ENCODE measurements at places on chromosomes 11 and 22.

- DNase-seq: no peak
Measured at GRCh38 chr11:119371778-119372182, 9.7 kb downstream of the USP2 start.

DNA sequence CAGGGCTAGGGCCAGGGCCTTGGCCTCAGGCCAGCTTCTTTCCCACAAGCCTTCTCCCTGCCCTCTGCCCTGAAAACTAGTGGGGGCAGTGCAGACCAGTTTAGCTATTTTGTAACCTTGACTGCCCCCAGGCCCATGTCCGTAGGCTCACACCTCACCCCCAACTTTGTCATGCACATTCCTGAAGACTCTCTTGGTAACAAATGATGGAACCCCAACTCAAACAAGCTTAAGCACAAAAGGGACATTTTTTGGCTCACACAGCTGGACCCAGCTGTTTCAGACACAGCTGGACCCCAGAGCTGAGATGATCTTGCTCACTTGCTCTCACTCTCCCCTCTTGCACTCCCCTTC lies 46.6 kb downstream of the KCNQ1OT1 start:
- DNase-seq: no peak

DNA sequence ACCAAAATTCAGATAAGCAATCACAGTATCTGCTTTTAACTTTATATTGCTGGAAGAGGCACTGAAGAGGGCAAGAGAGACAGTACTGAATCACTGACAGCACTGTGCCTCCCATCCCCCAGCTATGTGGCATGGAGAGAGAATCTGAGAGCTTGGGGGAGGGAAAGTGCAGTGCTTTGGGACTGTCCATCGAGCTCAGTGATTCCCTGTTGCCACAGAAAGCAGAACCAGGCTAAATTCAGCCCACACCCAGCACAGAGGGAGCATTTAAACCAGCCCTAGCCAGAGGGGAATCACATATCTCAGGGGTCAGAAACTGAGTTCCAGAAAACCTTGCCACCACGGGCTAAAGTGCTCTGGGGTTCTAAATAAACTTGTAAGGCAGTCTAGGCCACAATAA lies 44.3 kb downstream of the KCNQ1 start:
- DNase-seq: no peak

GRCh38 chr11:43517518-43517917 lies 158.8 kb downstream of the TTC17 start:
- no peak for DNase-seq

DNA sequence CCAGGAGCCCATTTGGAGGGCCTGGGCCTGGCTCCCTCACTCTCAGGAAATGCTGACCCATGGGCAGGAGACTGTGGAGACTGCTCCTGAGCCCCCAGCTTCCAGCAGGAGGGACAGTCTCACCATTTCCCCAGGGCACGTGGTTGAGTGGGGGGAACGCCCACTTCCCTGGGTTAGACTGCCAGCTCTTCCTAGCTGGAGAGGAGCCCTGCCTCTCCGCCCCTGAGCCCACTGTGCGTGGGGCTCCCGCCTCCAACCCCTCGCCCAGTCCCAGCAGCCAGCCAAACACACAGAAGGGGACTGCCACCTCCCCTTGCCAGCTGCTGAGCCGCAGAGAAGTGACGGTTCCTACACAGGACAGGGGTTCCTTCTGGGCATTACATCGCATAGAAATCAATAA lies 37.1 kb downstream of the CDKN1C start:
- no peak for DNase-seq

DNA sequence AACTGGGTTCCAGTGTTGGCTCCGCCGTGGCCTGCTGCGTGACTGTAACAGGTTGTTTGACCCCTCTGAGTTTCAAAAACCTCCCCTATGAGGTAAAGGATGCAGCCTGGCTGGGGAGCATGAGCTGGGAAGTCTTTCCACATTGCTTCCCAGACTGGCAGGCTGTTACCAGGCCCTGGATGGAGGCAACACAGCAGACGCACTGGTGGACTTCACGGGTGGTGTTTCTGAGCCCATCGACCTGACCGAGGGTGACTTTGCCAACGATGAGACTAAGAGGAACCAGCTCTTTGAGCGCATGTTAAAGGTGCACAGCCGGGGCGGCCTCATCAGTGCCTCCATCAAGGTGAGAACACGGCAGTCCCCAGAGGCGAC lies 11.4 kb downstream of the OMP start:
- no peak for DNase-seq

- DNase-seq: no peak
Measured at GRCh38 chr11:28384418-28384817, 276.2 kb downstream of the METTL15 start.

DNA sequence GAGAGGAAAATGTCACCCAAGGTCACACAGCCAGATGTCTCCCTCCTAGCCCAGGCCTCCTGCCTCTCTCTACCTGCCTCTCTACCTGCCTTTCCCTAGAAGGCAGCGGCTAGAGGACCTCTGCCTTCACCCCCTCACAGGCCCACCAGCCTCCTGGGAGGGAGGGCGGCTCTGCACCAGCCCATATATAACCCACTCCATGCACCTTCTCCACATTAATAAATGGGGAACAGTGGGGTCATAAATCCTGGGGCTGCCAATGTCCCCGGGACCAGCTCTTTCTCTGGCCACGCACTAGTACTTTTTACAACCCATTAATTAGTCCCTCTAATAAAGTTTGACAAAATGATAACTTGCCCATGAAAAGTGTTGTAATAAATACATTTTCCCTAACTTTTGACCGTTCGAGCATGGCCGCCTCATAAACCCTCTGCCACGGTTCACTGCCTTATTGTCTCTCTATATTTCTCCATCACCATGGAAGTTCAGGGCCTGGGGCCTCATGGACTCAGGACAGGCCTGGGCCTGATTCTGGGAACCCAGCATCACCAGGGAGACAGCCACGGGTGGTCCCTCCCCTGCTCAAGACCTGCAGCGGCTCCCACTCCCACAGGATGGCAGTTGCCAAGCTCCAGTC lies 102.1 kb downstream of the MN1 start:
- no peak for DNase-seq

DNA sequence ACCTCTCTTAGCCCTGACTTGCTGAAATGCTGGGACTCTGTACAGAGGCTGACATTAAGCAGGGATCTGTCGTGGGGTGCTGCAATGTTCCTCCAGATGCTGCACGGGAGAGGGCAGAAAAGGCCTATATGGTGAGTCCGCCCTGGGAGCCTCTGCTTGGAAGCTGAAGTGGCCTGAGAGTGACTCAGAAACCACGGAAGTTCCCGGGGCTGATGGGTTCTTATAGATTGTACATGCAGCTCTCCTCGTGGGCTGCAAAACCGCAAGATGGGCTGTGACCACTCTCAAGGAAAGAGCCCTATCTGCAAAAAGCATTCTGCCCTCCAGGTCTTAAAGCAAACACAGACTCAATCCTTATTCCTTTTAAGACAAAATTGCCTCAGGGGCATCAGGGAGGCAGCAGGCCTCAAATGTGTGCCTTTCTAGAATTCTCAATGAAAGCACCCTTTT lies 5.8 kb upstream of the SLC43A3 start:
- DNase-seq: no peak

- no peak for DNase-seq
Measured at GRCh38 chr11:2982214-2982613, 9.9 kb downstream of the NAP1L4 start.

DNA sequence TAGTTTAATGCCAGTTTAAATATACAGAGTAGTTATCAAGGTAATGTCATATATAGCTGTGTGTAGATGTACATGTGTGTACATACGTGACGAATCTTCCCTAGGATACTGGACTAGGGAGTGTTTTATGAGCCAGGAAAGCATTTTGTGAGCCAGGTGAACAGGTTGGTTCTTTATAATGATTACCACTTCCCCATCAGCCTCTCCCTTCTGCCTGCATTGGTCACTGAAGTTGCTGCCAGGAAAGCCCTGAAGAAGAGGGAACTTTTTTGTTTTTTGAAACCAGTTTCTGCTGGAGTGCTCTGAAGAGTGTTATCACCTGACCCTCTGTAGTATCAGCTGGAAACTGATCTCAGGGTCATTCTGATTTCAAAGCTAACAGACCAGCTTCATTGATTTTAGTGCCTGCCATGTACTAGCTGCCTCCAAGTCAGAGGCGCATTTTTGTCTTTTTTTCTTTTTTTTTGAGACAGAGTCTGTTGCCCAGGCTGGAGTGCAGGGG lies 14.2 kb upstream of the ST14 start:
- DNase-seq: no peak

GRCh38 chr11:35388061-35388460 lies 31.3 kb downstream of the SLC1A2 start:
- DNase-seq: no peak

- DNase-seq: no peak
Measured at GRCh38 chr11:69272831-69273485, 21.0 kb upstream of the MYEOV start.

DNA sequence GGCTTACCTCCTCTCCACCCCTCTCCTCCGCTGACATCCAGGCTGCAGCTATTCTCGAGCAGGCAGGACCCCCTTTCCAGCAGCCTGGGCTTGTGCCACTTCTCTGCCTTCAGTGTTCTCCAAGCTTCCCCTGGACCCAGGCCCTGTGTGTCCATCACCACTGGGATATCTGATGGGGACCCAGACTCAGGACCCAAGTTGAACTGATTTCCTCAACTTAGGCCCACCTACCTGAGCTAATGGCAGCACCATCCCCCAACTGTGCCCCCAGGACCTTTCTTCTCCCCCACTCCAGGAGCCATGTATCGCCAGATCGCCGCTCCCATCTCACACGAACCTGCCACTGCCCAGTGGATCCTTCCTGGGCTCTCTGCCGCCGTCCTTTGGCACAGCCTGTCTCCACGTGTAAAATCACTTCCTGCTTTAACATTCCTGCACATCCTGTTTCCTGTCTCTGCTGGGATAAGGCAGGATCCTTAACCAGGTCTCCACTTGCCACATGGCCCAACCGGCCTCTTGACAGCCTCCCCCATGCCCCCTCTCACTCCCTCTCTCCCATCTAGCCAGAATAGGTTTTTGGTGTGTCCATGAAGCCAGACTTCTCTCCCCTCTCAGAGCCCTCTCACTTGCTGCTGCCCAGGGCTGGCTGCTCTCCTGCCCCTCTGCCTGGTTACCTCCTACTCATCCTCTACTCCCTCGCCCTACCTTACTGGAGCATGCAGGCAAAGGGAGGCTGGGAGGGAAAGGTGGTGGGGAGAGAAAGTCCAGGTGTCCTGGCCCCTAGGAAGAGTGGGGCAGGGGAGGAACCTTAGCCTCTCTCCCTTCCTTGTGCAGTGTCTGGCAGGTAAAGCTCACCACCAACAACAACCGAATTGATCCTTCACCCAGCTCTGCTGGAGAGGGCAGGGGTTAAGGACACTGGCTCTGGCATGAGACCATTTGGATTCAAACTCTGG lies 9.4 kb downstream of the SPATA19 start:
- no peak for DNase-seq

DNA sequence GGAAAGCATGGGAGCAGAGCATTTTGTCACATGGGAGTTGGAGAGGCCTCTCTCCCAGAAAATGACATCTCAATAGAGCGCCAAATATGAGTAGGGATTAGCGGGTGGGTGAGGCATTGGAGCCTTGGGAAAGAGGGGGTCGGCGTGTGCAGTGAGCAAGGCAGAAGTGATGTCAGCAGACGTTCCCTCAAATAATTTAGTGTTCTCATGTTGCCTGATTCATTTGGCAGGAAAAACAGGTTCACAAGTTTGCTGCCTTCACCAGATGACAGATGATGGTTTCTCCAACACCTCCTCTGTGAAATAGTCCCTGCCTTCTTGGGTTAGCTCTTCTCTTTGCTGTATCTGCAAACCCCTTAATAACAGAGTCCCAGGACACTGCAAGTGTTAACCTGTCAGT lies 118.5 kb upstream of the ARHGAP20 start:
- DNase-seq: no peak

DNA sequence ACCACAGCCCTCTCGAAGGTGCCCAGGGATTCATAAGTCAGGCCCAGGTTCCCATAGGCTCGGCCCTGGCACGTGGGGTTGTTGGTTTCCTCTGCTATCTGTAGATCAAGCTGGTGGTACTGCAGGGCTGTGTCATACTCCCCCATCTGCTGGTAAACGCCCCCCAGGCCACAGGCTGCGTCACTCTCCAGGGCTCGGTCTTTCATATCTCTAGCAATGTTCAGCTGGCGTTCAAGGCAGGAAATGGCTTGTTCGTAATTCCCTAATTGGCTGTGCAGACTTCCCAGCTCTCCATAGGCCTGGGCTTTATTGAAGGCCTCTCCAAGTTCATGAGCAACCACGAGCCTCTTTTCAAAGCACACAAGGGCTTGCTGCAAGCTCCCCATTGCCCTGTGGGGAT lies 186.4 kb upstream of the PITPNB start:
- DNase-seq: no peak

GRCh38 chr11:132037956-132038355 lies 667.5 kb downstream of the NTM start:
- DNase-seq: no peak

- no peak for DNase-seq
Measured at GRCh38 chr22:33648478-33648877, 271.8 kb downstream of the LARGE1 start.

DNA sequence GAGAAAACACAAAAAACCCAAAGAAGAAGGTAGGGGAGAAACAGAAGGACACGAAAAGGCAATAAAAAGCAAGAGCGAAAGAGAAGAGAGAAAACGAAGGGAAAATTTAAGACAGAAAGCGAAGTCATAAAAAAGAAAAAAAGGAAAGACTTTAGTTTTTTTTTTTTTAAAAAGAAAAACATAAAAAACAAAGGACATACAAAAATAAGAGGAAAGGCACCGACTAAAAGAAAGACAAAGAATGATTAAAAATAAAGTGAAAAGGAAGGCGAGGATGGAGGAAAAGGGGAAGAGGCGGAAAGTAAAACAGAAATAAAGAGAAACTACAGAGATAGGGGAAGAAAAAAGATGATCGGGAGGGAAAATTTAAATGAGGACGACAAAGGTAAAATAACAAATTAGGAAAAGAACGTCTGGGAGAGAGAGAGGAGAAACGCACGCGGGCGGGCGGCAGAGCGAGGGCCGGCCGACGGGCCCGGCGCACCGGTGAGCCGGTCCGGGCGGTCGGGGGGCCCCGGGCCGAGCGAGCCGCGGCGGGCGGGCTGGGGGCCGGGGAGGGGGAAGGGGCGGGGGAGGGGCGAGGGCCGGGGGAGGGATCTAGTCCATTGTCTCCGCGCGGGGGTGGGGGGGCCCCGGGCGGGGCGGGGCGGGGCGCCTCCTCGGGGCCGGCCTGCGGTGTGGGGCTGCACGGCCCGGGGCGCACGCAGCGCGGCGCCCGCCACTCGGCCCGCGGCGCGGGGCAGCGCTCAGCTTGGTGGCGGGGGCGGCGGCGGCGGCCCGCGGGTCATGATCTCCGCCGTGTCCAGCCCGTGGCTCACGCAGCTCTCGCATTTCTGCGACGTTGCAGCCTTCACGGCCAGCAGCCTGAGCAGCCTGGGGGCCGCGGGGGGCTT lies at the start of gene TBX1:
Gene TBX1 (plus strand): TSS at position 721 of the 893 bp plus-strand sequence. CDS start 66 bp downstream, at position 787.
- no peak for DNase-seq

GRCh38 chr11:70429428-70429705 lies 31.0 kb downstream of the CTTN start:
- no peak for DNase-seq

DNA sequence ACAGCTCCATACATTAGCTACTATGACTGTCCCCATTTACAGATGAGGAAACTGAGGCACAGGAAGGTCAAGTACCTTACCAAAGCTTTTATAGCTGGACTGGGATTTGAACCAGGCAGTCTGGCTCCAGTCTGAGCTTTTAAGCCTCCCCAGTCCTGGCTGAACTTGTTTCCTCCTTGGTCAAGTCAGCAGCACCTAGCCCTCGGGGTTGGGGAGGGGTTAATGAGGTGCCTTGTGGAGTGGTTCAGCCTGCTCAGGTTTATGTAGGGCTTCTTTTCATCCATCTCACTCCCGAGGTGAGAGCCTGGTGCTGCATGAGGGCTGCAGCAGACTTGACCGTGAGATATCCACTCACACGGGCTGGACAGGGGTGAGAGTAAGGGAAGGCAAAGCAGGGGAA lies 36.7 kb upstream of the GCAT start:
- no peak for DNase-seq

- DNase-seq: peak; percentile 30
Measured at GRCh38 chr11:30333405-30333804, 10.5 kb downstream of the ARL14EP start.

Measured in CD4-positive, alpha-beta T cell treated with Interleukin-12 subunit alpha and Interleukin-12 subunit beta, for 1 hour (primary cell).